ENCODE measurements at places on chromosomes 7 and 10.

DNA sequence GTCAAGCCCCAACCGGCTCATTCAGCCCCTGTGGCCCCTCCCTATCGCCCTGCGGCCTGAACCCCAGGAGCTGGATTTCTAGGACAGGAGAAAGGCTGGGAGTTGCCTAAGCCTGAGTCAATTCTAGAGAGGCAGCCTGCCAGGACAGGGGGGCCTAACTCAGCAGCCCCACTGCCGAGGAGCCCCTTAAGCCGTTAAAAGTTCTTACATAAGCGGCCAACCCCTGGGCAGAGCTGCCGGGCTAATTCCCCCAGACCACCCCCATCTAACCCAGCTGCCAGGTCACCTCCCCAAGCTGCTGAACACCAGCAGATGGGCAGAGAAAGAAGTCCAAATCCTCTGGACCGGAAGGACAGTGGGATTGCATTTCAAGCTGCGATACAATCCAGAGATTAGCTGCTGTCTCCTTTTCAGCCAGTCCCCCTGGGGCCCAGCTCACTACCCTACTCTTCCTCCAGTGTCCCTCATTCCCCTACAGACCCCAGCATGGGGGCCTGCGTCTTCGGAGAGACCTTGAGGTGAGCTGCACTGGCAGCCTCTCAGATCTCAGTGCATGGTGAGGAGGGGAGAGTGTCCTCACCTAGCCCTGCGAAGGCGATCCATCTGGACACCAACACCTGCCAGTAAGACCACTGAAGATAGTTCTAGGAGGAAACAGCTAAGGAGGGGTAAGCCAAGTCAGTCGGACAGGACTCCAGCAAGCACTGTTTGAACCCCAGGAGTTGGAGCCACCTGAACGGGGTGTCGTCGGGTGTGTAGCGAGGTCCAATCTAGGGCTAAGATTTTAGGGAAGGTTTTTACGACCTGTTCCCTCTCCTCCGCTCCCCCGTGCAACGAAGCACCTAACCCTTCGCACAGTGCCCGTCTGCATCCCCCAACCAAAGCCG, 830 bp downstream of the IMPDH1 start:
- no peak for DNase-seq

GRCh38 chr7:85748861-85749260, 562.0 kb upstream of the SEMA3D start:
- DNase-seq = no peak

DNA sequence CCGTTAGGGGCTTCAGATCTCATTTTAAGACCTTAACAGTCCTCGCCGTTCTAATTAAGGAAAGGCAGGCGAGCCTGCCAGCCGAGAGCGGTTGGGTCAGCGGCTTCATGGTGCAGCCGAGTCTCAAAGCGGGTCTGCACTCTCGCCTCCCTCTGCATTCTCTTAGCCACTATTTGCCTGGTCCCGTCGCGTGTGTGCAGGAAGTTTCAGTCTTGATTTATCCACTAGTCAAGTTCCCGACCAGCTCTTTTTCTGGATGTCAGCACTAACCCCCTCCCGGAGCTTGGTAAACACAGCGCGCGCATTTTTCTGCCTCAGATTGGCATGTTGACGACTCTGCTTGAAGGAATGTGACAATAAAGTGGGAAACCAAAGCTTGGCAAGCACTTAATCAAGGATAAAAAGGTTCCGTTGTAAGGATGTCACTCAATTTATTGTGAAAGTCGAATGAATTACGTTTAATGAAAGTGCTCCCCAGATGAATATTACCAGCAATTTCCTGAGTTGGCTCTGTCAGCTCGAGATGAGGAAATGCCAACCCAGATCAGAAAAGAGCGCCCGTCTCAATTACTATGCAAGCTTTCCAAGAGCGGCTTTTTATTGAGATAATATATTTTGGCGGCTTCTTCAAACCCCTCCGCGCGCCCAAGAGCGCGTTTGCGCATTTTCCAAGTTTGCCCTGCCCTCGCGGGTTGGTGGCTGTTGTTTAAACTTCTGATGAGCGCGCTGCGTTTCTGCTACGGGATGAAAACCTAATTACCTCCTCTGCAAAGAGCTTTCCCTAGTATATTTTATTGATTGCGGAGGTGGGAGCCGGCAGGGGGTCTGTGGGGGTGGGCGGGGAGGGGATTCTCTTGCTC, 7.9 kb downstream of the NXPH1 start:
- DNase-seq = no peak

GRCh38 chr10:96902117-96902516, 70.0 kb downstream of the LCOR start:
- DNase-seq = no peak

GRCh38 chr10:4033341-4033896, 248.4 kb upstream of the KLF6 start:
- no peak for DNase-seq

DNA sequence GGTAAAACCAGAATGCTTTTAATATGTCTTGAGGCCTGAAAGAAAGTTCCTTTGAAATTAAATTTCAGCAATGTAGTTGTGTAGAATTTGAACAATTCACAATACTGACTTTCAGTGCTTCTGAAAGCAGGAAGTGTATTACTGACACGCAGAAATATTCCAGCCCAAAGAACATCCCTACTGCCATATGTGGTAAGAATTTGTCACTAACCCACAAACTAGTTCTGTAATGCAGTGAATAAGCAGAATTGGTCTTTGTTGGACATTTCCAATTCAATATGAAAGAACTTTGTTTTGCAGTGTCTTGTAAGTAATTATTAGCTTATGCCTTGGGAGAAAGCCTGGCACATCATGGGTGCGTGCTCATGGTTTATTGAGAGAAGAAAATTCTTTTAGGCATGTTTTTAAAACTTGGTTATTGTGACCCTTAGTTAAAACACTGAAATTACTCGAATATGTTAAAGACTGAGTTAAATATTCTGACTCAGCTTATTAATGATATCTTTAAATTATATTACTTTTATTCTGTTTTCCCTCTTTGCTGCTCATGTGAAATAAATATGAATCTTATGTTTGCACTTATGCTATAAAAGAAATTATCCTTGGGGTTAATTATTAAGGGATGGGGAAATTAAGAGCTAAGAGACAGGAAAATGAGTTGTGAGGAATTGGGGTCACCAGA, 33.4 kb downstream of the PTPN12 start:
- peak; percentile 49 for DNase-seq

DNA sequence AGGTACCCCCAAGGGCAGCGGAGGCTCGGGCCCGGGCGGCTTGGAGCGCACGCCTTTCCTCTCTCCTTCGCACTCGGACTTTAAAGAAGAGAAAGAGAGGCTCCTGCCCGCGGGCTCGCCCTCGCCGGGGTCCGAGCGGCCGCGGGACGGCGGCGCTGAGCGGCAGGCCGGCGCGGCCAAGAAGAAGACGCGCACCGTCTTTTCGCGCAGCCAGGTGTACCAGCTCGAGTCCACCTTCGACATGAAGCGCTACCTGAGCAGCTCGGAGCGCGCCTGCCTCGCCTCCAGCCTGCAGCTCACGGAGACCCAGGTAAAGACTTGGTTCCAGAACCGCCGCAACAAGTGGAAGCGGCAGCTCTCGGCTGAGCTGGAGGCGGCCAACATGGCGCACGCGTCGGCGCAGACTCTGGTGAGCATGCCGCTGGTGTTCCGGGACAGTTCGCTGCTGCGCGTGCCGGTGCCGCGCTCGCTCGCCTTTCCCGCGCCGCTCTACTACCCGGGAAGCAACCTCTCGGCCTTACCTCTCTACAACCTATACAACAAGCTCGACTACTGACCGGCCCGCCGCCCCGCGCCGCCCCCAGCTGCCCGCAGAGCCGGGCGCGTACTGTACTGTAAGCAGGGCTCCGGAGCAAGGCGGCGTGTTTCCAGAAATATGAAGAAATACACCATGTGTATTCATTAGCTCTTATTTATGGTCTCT, 1.8 kb downstream of the HMX2 start:
- no peak for DNase-seq

DNA sequence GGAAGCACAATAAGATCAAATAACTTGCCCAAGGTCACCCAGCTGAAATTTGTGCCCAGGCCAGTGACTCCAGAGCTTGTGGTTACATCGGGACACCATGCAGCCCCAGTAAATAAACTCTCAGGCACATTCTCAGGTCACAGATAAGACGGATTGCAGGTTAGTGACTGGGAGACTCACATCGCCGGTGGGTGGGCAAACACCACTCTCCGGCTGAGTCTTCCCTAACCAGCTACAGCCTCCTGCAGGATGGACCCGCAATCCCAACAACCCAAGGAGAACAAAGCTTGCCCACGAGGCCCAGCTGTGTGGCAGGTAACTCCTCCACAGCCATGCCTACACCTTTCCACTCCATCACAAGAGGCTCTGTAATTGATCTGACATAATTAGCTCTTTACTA, 81.7 kb upstream of the EFCAB10 start:
- no peak for DNase-seq

GRCh38 chr10:124595143-124595883, 133.7 kb downstream of the LHPP start:
- no peak for DNase-seq
